Hematopoietic multipotent progenitor cell treated with erythropoietin and hydrocortisone succinate and interleukin-3 and kit ligand, for 4 days (in vitro differentiated cells): ENCODE measurements at places on chromosomes 1 and 21.
A peak's percentile ranks its signal among the peaks of the same experiment; 100 is the strongest.

- no peak for DNase-seq
These were observed 14.4 kb downstream of the MYOC start for GRCh38 chr1:171637928-171638576.

DNA sequence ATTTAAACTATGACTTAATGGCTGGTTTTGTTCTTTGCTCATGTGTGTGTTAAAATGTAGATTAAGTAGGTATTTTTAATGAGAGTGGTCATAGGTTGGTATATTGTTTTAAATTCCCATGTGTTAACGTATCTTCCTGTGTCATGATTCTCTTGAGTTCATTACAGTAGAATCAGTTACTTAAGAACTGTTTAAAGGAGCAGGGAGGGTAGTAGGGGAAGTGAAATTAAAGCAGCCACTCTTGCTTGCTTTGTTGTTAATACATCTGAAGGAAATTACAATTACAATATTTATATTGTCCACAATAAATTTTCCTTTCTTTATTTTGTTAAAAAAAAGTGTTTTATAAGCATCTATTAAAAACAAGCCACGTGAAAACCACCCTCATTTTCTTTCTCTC is 119.2 kb upstream of the KIAA1614 start:
- DNase-seq: no peak

- DNase-seq: no peak
These were observed 33.9 kb downstream of the C1orf141 start for GRCh38 chr1:67100833-67101232.

GRCh38 chr1:183877053-183877720 is 72.3 kb downstream of the RGL1 start:
- no peak for DNase-seq

GRCh38 chr1:150366416-150367296 is 2.7 kb downstream of the RPRD2 start:
- peak; percentile 49 for DNase-seq

GRCh38 chr1:67339623-67340343 is 32.1 kb downstream of the IL12RB2 start:
- DNase-seq: no peak

DNA sequence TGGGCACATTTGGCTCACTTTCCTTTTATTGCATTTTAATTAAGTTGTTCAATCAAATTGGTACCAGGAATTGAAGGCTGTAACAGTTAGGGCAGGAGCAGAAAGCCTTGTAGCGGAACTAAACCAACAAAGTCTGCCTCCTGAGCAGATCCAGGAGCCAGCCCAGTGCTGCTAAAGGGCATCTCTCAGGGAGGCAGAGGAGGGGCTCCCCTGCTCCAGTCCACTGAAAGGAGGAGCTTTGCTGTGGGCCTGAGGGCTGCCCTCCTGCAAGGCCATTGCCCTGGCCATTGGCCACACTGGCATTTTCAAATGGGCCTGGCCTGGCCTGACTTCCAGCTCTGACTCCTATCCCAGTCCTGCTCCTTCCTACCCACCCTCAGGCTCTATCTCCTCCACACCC is 3.7 kb upstream of the TRABD2B start:
- no peak for DNase-seq

- DNase-seq: no peak
These were observed 10.4 kb upstream of the LAMC2 start for GRCh38 chr1:183175631-183176030.

- no peak for DNase-seq
These were observed 653 bp downstream of the CASP9 start for GRCh38 chr1:15523104-15524020.

GRCh38 chr1:24955161-24955560 is 25.1 kb upstream of the RUNX3 start:
- DNase-seq: peak; percentile 71

GRCh38 chr21:32981096-32981495 is 44.6 kb upstream of the OLIG2 start:
- DNase-seq: no peak
